ENCODE measurements at places on chromosomes 13 and 19.

DNA sequence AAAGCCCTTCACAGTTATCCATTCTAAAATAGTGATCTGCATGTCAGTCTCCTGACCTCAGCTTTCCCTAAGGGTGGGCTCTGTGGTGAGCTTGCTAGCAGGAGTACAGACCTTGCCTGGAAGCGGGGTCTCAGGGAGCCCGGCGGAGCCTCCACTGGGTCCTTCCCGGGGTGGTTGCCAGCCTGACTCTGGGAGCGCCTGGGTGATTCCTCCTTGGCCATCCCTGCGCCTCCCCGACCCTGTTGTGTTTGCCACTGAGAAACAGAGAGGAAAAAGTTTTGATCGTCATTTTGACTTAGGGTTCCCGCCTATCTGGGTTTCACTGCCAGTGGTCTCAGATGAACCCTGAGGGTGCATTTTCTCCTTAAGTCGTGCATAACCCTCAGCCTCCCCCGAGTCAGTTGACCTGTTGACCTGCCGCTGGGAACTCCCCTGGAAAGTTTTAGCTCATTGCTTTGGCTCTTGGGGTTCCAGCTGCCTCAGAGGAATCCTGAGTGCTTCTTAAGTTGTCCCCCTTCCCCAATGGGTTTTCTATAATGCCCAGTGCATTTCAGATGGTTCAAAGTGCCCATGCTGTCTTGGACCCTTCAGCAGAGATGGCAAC is 117.8 kb downstream of the RAB20 start:
- DNase-seq: no peak

GRCh38 chr19:17775245-17775927 is 19.6 kb upstream of the B3GNT3 start:
- DNase-seq: no peak

DNA sequence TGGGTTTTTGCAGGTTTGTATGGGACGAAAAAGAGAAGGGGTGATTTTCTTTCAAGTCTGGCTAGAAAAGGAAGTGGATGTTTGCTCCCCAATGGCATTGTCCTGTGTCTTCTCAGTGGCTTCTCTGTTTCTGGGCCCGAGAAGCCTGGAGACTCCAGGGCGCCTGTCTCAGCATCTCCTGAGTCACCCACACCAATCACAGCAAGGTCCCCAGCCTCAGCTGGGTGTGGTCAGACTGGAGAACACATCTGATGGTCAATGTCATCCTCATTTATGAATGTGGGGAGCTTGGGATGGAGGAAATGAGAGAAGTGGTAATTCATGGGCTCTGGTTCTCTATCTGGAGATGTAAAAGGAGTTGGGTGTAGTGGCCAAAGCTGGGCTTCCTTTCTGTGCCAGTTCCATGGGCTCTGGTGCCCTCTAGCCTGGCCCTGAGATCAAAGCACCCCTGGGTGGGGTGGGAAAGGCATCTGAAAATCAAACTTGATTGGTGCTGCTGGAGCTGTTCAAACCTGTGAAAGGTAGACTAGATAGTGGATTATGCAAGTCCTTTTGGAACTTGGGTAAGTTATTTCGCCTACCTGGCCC is 13.4 kb downstream of the RASL11A start:
- DNase-seq: no peak

- DNase-seq: no peak
These were observed 64.5 kb upstream of the SCEL start for GRCh38 chr13:77470986-77471385.
